ENCODE measurements at places on chromosomes 5 and 9.
A peak's percentile ranks its signal among the peaks of the same experiment; 100 is the strongest.

GRCh38 chr5:102375876-102376275, 79.8 kb upstream of the SLCO4C1 start:
- DNase-seq = no peak

DNA sequence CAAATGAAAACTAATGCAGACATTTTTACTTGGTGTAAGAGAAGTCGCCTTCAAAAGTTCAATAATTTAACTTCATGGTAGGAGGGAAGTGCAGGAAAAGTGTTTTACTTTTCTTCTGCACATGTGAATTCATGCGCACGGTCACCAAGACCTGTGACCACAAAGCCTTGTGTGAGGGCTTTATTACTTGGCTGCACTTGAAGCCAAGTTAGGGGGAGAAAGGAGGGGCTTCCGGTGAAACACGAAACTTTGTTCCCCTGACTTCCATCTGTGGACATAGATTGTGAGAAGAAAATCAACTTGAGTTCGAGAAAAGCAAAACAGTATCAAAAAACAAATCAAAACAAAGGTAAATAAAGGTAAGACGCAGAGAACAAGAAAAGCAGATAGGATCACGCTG, 239.9 kb downstream of the ROR2 start:
- no peak for DNase-seq

GRCh38 chr5:88644676-88645075, 238.3 kb downstream of the MEF2C start:
- DNase-seq = no peak

- DNase-seq = no peak
Observed at GRCh38 chr5:128671943-128672342, 133.9 kb upstream of the FBN2 start.

- DNase-seq = no peak
Observed at GRCh38 chr9:134381671-134382516, 55.6 kb downstream of the RXRA start.

- no peak for DNase-seq
Observed at GRCh38 chr9:130295431-130295830, 29.9 kb downstream of the HMCN2 start.

DNA sequence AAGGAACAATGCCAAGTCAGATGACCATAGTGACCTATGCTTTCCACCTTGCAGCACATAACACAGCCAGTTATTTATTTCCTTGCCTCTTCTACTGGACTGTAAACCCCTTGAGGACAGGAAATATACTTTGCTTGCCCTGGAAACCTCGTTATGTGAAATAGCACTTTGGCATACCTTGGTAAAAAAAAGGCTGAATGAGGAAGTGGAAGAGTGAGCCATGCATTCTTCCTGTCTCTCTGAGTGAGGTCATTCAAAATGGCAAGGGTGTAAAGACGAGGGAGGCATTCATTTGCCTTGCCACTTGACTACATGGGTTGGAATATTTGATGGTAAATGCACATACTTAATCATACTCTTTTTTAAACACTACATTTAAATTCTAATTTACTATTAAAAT, 42.8 kb upstream of the SVEP1 start:
- no peak for DNase-seq

DNA sequence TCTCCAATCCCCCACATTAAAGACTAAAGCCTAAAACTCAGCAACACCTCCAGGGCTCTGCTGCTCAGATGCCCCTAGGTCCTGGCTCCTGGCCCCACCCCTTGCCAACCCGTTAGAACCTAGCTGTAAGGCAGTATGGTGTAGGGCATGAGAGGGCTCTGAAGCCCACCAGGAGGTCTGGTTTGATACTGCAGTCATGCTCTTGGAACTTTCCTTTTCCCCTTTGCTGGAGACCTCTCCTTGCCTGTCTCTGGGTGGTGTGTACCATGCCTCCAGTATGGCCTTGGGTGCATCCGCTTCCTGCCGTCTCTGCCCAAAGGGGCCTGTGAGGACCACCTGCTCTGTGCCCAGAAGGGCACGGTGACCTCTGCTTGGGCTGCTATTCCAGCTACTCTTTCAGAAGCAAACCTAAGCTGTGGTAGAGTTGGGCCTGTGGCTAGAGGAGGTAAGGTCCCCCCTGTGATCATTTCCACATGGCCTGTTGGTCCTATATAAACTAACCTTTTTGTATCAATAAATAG, 3.5 kb downstream of the TENT4A start:
- no peak for DNase-seq

GRCh38 chr5:1561402-1561929, 37.7 kb upstream of the LPCAT1 start:
- DNase-seq = no peak

DNA sequence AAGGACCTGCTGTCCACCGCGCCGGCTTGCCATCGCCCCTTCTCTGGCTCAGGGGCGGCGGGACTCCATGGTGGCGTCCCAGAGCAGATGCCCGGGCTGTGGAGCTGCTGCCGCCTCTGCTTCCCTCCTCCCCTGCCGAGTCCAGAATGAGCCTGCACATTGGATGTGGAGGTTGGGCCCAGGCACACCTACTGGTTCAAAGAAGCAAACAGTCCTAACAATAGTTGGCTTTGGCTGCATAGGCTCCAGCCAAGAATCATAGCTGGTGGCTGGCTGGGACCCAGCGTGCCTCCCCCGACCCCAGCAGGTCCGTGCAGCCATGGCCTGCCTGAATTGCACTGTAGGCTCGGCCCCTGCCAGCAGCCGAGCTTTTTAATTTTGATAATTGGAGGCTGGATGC, 25.8 kb downstream of the ADAMTSL2 start:
- no peak for DNase-seq

DNA sequence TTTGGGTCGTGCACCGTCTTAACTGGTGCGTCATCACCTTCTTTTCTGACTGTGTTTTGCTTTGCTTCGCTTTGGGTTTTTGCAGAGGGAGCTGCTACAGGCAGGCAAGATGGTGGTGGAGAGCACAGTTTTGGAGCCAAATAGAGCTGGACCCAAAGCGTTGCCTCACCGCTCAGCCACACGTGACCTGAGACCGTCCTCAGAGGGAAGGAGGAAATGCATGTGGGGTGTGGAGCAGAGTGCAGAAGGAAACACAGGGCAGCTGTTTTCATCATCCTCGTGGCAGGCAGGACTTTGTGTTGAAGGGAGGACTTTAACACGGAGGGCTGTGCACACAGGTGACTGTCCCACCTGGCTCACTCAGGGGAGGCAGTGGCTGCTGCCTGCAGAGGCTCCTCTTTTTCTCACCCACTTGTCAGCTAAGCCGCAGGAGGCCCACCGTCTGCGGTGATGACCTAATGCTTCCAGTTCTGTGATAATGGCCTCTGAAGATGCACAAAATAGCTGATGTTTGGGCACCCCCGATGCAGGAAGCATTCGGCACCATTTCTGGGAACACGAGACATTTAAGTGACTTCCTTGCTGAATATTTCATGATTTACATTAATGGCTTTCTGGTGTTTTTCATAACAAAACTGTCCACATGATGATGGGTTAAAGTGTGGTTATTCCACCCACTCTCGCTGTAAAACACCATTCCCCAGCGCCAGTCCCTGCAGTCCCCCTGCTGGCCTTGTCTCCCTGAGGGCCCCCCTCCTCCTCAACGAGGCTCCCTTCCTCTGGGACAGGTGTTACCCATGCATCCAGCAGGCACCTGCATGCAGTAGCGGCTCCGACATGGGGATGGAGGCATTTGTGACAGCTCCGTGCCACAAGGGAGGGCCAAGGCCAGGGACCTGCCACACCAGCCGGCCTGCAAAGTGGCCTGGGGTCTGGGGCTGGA, 12.4 kb upstream of the UBAC1 start:
- no peak for DNase-seq

GRCh38 chr9:95764533-95765319, 110.8 kb upstream of the ERCC6L2 start:
- DNase-seq = no peak

GRCh38 chr5:56557198-56557597, 258.2 kb upstream of the MAP3K1 start:
- DNase-seq = no peak

DNA sequence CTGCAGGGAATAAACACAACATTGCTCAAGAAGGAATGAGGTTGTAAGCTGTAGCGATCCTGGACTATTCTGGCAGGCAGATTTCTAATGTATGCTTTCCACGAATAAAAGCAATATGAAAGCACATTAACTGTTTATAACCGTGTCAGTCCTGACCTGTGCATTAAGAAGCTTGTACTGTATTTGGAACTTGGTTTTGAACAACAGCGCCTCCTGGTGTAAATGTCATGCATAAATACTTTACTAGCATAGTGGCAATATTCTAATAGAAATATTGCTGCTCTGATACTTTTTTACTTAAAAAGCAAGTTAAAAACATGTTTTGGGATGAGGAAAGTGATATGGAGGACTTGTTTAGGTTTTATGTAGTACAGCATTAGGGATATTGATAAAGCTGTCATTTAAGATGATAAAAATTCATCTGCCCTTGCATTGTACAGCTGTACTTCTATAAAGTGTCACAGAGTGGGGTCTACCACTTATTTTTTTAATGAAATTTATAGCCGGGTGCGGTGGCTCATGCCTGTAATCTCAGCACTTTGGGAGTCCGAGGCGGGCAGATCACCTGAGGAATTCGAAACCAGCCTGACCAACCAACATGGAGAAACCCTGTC, 70.7 kb upstream of the GNE start:
- DNase-seq = peak; percentile 53

- DNase-seq = no peak
Observed at GRCh38 chr5:109249126-109249525, 160.6 kb downstream of the PJA2 start.

DNA sequence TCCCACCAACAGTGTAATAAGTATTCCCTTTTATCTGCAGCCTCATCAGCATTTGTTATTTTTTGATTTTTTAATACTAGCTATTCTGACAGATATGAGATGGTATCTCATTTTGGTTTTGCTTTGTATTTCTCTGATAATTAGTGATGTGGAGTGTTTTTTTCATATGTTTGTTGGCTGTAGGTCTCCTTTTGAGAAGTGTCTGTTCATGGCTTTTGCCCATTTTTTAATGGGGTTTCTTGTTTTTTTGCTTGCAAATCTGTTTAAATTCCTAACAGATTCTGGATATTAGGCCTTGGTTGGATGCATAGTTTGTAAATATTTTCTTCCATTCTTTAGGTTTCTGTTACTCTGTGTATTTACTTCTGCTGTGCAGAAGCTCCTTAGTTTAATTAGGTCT, 445.4 kb upstream of the DAB2 start:
- DNase-seq = no peak

- DNase-seq = no peak
Observed at GRCh38 chr5:100900142-100900795, 2.8 kb downstream of the ST8SIA4 start.

DNA sequence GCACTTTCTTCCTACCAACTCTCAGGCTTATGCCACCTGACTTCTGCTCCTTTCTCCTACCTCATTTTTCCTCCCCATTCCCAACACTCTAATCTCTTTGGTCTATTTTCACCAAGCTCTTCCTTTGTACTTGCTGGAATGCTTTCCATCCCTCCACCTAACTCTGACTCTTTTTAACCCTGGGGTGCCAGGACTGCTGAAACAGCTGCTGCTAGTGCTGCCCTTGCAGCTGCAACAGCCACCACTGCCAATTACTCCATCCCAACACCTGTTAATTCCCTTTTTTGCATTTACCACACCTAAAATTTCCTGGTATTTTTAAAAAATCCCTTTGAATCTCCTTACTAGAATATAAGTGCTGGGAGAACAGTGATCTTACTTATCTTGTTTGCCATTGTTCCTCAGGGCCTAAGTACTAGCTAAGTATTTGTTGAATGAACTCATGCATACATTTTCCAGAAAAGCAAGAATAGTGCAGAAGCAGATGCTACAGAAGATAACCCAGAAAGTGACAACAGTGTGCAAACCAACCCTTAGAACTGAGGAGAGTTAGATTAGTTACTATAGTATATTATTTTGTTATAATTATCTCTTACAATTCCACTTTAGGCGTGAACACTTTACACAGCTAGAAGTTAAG, 11.5 kb downstream of the NADK2 start:
- DNase-seq = no peak

- DNase-seq = no peak
Observed at GRCh38 chr5:67793966-67794365, 421.6 kb upstream of the PIK3R1 start.

- no peak for DNase-seq
Observed at GRCh38 chr5:116806836-116807235, 232.2 kb upstream of the SEMA6A start.

DNA sequence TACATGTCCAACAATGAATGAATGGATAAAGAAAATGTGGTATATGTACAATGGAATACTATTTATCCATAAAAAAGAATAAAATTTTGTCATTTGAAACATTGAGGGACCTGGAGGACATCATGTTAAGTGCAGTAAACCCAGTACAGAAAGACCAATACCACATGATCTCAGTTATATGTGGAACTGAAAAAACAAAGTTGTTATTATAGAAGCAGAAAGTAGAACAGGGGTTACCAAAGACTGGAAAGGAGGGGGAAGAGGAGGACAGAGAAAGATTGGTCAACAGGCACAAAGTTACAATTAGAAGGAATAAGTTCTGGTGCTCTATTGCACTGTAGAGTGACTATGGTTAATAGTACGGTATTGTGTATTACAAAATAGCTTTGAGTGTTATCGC, 233.8 kb downstream of the SEMA6A start:
- no peak for DNase-seq

- DNase-seq = no peak
Observed at GRCh38 chr9:113593682-113594281, 130.3 kb downstream of the RGS3 start.

DNA sequence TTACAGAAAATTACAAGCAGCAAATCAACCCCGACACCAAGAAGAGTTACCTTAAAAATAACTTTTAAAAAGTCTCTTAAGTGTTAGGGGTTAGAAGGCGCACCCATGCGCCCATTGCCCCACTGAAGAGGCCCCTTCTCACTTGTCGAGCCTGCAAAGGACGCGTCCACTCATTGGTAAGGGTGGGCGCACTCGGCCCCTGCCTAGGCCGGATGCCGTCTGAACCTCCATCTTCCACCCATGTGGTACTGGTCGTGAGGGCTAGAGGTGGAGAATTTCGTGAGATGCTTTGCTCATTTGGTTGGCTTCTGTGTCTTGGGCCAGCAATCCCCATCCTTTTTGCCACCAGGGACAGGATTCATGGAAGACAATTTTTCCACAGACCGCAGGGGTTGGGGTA, 27.5 kb upstream of the LRRC14B start:
- DNase-seq = no peak

GRCh38 chr9:33452828-33453271, 5.5 kb upstream of the AQP3 start:
- DNase-seq = no peak

DNA sequence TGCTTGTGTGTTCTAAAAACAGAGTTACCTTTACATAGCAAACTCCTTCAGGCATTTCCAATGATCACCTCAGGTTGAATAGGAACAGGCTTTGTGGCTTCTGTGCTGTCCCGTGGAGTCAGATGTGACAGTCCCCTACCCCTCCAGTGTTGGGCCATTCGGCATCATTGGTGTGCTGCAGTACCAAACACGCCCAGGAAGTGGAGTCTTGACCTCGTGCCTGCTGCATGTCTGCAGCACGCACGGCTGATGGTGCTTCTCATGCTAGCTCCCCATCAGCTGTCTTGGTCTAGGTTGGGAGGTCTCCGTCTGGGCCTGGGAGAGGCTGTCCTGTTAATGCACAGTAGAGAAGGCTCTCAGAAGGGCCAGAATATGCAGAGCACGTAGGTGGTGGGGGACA, 42.5 kb upstream of the PHF2 start:
- no peak for DNase-seq

Measured in NCI-H2107 (cell line).